Upper lobe of right lung (tissue), 1 donor: ENCODE measurements at places on chromosomes 13 and 19. TPM values are rescaled to one million over a fixed set of nuclear protein-coding genes. Genes with fewer than 3 reads are reported as not detected.

GRCh38 chr13:111325146-111325890, 4.9 kb downstream of the TEX29 start:
- H3K27me3 ChIP-seq: no peaks in the 10 kb centered on the region
- no peaks in the 10 kb centered on the region for H3K36me3 ChIP-seq
- H3K27ac ChIP-seq: no peak overlapping the region
- no peak for DNase-seq

DNA sequence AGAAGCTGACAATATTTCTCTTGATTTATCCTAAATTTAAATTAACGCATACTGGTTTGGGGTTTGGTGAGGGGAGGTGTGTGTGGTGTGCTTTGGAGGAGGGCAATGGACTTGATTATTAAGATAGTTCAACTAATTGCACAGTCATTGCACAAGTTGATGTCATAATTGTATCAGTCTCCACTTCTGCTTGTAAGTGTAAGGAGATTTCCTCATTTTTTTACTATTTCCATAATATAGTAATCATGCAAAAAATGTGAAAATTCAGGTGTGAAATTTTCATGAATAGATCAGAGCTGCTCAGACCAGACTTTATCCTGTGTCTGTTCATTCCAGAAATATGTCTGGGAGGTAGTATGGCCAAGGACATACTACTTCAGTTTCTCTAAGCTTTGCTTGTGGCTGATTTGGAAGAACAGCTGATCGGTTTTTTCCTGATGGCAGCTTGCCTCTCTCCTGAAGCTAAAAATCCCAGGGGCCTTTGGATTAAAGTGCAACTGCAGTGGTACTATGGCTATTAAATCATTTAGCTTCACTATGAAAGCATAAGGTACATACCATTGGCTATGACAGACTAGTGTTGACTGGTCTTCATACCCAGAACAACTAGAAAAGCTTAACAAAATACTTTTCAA, 201.8 kb upstream of the MIR17HG start:
- DNase-seq: no peak
- H3K36me3 ChIP-seq: no peaks in the 10 kb centered on the region
- H3K4me3 ChIP-seq: no peak overlapping the region
- no peaks in the 10 kb centered on the region for H3K27me3 ChIP-seq
- no peaks in the 10 kb centered on the region for H3K4me1 ChIP-seq

- H3K36me3 ChIP-seq: no peaks in the 10 kb centered on the region
- H3K27ac ChIP-seq: no peak overlapping the region
- no peaks in the 10 kb centered on the region for H3K4me1 ChIP-seq
- no peak overlapping the region for H3K4me3 ChIP-seq
- H3K27me3 ChIP-seq: no peaks in the 10 kb centered on the region
Observed at GRCh38 chr13:93805736-93806135, 579.1 kb downstream of the GPC6 start.

- no peak for DNase-seq
- H3K27me3 ChIP-seq: no peaks in the 10 kb centered on the region
- H3K27ac ChIP-seq: no peak overlapping the region
Observed at GRCh38 chr13:105144936-105145335, 1390.5 kb downstream of the EFNB2 start.

DNA sequence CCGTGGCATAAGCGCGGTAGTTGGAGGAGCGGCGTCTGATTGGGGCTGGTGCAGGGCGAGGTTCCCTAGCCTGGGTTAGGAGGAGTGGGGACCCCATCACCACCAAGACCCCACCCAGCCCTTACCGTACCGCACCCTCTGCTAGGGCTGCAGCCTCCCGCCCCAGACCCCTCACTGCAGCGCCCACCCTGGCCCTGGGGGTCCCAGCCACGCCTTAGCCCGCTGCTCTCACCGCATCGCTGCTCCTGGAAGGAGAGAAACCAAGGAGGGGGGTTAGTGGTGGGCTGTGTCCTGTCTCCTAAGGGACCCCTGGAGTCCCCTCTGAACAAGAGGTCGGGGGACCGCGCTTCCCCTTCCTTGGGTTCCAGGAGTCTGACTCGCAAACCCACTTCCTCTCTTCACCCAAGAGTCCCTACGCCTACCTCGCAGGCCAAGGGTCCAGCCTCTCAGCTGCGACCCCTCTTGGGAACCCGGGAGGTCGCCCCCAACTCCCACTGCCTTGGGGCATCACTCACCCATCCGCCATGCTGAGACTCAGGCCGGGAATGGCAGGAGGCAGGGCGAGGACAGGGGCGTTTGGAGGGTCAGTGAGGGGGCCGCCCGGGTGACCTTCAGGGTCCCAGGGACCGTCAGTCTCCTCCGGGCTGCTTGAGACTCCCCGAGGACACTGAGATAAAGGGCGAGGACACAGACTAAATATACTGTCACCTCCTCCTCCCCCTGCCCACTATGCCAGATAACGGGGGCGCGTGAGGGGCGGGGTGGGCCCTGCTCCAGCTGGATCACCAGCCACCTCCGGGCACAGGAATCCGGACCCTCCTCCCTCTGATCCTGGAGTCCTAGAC, at the start of gene TNNI3:
TSS of gene TNNI3 (minus strand) at position 669 of the 845 bp plus-strand sequence. CDS start at position 526, 143 bp downstream.
- H3K36me3 ChIP-seq: no peaks in the 10 kb centered on the region
- H3K4me1 ChIP-seq: no peaks in the 10 kb centered on the region
- no peak within 1 kb of the TSS for H3K27ac ChIP-seq
- no peak within 1 kb of the TSS for H3K4me3 ChIP-seq
- peaks cover 40% of the 10 kb centered on the region for H3K27me3 ChIP-seq

DNA sequence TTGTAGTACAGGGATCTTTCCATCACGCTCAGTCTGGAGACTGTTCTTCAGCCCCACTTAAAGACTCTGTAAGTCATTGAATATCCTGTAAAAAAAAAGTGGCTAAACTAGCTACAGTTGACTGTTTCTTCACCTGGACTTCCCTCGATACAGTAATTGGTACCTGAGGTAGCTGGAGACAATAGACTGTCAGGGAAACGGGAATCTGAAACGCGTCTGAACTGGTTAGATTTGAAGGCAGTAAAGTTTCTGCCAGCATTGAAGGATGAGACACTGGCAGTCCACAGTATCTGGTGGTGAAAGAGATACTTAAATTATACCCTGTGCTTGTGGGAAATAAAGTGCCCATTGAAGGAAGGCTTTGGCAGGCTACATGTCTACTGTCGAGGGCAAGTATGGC, 550.5 kb downstream of the IRS2 start:
- no peaks in the 10 kb centered on the region for H3K27me3 ChIP-seq
- H3K4me1 ChIP-seq: no peaks in the 10 kb centered on the region
- H3K36me3 ChIP-seq: no peaks in the 10 kb centered on the region
- no peak for DNase-seq

DNA sequence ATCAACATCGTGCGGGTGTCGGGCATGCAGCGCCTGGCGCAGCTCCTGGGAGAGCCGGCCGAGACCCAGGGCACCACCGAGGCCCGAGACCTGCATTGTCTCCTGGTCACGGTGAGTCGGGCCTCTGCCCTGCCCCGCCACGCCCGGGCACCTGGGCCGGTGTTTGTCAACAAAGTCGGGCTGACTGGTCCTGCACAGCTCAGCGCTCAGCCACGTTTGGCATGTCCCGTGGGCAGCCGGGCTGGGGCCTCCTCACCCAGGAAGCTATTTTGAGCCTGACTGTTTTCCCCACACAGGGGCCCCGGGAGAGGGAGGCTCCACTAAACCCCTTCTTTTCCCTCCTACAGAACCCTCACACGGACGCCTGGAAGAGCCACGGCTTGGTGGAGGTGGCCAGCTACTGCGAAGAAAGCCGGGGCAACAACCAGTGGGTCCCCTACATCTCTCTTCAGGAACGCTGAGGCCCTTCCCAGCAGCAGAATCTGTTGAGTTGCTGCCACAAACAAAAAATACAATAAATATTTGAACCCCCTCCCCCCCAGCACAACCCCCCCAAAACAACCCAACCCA, 1.3 kb downstream of the GADD45B start:
- H3K27me3 ChIP-seq: no peaks in the 10 kb centered on the region
- peak; percentile 79 for DNase-seq
- peak overlapping the region; percentile 93 for H3K4me3 ChIP-seq
- H3K36me3 ChIP-seq: peaks cover 10% of the 10 kb centered on the region
- H3K4me1 ChIP-seq: peaks cover 24% of the 10 kb centered on the region
- peak overlapping the region; percentile 91 for H3K27ac ChIP-seq

GRCh38 chr13:94224670-94225069, 254.8 kb downstream of the DCT start:
- H3K27me3 ChIP-seq: no peaks in the 10 kb centered on the region
- H3K4me1 ChIP-seq: no peaks in the 10 kb centered on the region

DNA sequence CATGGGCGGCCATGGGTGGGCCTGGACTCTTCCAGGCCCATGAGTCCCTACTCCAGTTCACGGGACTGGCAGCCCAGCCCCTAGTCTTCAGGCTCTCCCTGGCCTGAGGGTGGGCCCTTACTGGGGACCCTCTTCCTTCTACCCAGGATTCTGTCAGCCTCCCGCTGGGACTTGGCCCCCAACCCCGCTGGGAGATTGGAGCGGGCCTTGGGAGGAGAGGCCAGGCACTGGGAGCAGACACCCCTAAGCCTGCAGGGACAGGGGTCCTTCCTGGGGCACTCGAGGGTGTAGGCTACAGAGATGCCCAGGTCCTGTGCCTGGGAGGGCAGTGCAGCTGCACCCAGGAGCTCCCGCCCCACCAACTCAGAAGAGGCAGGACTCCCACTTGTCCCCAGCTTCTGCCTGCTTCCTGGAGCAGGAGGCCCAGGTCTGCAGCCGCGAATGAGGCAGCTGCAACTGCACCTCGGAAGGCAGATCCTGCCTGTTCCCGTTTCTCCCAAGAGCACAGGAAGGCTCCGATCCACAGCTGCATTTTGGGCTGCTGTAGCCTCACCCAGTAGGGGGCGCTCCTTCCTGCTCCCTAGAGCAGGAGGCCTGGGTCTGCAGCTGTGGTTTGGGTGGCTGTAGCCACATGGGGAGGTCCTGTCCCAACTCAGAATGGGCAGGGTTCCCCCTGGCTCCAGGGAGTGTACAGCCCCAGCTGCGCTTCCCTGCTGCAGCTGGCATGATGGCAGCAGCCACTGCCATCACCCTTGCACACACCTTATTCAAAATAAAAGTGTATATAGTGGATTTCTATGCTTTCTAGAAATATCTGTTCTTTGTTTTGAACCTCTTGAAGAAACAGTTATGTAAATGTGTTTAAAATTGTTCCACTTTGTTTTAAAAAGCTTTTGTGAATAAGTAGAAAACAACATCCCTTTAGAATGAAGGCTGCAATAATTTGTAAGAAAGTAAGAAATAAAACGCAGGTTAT, 46.8 kb downstream of the TEX26 start:
- peak; percentile 77 for DNase-seq
- H3K27ac ChIP-seq: no peak overlapping the region
- H3K36me3 ChIP-seq: no peaks in the 10 kb centered on the region
- no peaks in the 10 kb centered on the region for H3K27me3 ChIP-seq
- no peak overlapping the region for H3K4me3 ChIP-seq

DNA sequence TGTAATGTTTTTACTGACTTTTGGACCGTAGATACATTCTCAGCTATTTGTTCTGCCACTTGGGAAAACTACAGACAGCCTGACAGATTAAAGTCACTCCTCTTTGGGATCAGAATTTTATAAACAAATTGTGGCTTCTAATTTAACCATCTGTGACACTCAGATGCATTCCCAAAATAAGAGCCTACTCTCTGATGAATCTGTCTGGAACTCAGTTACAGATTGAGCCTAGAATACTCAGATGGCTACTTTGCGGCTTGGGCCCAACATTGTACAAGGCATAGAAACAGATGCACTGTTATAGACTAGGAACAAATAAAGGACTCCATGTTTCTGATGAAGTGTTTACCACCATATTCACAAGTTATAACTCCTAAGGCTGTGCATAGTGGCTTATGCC, 291.0 kb upstream of the SLITRK6 start:
- no peaks in the 10 kb centered on the region for H3K36me3 ChIP-seq
- H3K27ac ChIP-seq: no peak overlapping the region
- H3K4me1 ChIP-seq: no peaks in the 10 kb centered on the region
- DNase-seq: no peak

- H3K36me3 ChIP-seq: no peaks in the 10 kb centered on the region
- DNase-seq: peak; percentile 86
- H3K4me1 ChIP-seq: no peaks in the 10 kb centered on the region
- H3K27me3 ChIP-seq: no peaks in the 10 kb centered on the region
- H3K4me3 ChIP-seq: peak overlapping the region; percentile 6
Observed at GRCh38 chr19:41449079-41449864, 6.3 kb downstream of the ERICH4 start.

GRCh38 chr19:46521241-46521868, 25.7 kb upstream of the PNMA8B start:
- H3K27ac ChIP-seq: no peak overlapping the region
- H3K4me3 ChIP-seq: no peak overlapping the region
- no peaks in the 10 kb centered on the region for H3K36me3 ChIP-seq
- no peaks in the 10 kb centered on the region for H3K4me1 ChIP-seq
- no peak for DNase-seq
- no peaks in the 10 kb centered on the region for H3K27me3 ChIP-seq

GRCh38 chr19:29807870-29808405, 3.9 kb upstream of the CCNE1 start:
- no peaks in the 10 kb centered on the region for H3K27me3 ChIP-seq
- peaks cover 5% of the 10 kb centered on the region for H3K4me1 ChIP-seq
- H3K27ac ChIP-seq: no peak overlapping the region
- no peak for DNase-seq

- no peak overlapping the region for H3K27ac ChIP-seq
- DNase-seq: peak; percentile 60
- no peaks in the 10 kb centered on the region for H3K27me3 ChIP-seq
Observed at GRCh38 chr19:35727956-35728706, 10.3 kb downstream of the KMT2B start.

- peak overlapping the region; percentile 92 for H3K27ac ChIP-seq
- peaks cover 55% of the 10 kb centered on the region for H3K4me1 ChIP-seq
- H3K4me3 ChIP-seq: no peak overlapping the region
Observed at GRCh38 chr13:114062754-114063153, 69.7 kb downstream of the RASA3 start.

DNA sequence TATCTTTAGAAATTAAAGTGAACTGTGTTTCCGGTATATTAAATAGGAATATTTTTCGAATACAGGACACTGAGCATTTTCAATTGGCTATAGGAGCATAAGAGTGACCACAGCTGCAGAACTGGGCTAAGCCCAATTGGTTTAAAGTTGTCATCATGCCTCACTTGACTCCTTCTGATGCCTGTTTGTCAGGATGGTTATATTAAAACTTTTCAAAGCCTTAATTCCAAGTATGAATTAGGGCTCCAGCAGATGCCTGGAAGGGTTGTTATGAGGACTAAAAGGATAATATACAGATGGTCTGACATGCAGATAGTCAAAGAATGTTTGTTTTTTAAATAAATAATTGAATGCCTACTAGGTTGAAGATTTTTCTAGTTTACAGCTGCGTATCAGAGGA, 100.0 kb downstream of the LMO7 start:
- H3K27me3 ChIP-seq: no peaks in the 10 kb centered on the region
- H3K27ac ChIP-seq: no peak overlapping the region
- H3K4me3 ChIP-seq: no peak overlapping the region
- no peaks in the 10 kb centered on the region for H3K36me3 ChIP-seq

The RNF17 gene
- not detected for total RNA-seq

The ZNF587B gene
- total RNA-seq: 12.2 TPM

The TMC4 gene
- total RNA-seq: 48.3 TPM

The FCAR gene
- total RNA-seq: 3.2 TPM

The ZSCAN22 gene
- 4.0 TPM for total RNA-seq

The HPN gene
- total RNA-seq: 36.4 TPM

The GRIK5 gene
- 0.29 TPM for total RNA-seq

The SOHLH2 gene
- total RNA-seq: not detected
